HL-60 (cell line): ENCODE measurements at places on chromosomes 7 and 10.

DNA sequence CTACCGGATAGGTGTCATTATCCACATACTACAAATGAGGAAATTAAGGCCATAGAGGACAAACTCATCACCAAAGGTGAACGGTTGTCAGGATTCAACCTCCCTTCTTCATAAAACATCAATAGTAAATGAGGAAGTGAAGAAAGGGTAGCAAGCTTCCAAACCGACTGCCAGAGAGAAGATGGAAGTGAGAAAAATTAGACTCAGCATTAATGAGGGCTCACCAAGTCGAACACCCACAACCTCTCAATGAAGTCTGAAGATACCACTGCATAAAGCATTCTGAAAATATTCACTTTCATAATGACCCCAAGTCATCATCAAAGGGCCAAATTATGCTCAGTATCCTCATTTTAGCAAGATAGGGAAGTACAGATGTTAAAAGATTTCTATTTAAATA lies 29.6 kb downstream of the ABCB4 start:
- DNase-seq: peak; percentile 15

DNA sequence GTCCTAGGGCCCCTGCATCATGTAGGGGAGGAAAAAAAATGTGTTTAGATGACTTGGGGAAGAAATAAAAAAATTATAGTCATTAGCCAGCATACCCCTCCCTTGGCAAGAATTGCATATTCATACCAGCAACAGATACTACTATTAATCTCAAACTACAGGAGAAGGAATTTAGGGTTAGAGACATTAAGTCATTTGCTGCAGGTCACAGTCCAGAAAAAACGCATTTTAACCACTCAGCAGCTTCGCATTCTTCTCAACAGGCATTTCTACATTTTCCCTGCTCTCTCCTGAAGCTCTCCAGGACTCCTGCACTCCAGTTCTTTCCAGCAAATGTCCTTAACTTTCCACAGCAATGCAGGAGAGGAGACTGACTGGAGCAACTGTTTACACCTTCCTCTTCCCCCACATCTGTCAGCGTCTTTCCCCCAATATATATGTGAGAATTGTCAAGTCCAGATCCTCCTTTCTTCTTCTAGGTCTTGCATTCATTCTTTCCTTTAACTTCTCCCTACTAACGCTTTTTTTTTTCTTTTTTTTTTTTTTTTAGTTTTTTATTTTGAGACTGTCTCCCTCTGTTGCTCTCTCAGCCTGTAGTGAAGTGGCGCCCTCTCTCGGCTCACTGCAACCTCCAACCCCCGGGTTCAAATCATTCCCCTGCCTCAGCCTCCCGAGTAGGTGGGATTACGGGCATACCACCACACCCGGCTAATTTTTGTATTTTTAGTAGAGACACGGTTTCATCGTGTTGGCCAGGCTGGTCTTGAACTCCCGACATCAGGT lies 35.6 kb downstream of the PRPS1L1 start:
- no peak for DNase-seq

DNA sequence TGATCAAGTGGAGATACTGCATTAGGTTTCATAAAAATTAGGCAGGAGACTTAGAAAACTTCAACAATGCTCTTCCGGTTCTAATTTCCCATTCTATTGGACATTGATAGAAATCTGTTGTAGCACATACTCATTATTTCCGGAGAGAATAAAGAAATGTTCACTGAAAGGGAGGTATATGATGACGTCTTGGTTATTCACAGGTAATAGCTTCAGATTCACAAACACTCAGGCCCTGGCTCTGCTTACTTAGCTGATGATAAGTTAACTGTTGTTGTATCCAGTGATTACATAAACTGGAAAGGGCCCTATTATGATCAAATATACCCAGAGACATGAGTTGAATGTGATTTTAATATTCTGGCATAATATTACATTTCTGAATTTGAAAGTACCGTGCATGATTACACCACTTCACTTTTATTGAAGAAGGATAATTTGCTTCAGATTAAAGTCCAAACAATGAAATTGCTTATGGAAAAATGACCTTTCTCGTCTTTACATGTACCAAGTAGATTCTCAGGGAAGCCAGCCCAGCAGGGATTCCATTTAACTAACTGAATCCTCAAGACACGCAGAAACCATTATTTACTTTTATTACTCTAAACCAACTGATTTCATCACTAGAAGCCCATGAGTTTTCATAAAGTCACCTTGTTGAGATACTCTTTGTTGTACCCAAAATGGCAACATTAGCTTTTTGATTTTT lies 288.0 kb upstream of the PITRM1 start:
- no peak for DNase-seq

GRCh38 chr10:30433306-30433729 lies 666 bp upstream of the MAP3K8 start:
- DNase-seq: peak; percentile 59

GRCh38 chr10:23204773-23205172 lies 12.7 kb downstream of the PTF1A start:
- DNase-seq: no peak

- DNase-seq: no peak
Measured at GRCh38 chr7:12090757-12091221, 120.3 kb upstream of the TMEM106B start.
